Vagina (tissue), 2 donors: ENCODE measurements at places on chromosomes 6 and 20.

DNA sequence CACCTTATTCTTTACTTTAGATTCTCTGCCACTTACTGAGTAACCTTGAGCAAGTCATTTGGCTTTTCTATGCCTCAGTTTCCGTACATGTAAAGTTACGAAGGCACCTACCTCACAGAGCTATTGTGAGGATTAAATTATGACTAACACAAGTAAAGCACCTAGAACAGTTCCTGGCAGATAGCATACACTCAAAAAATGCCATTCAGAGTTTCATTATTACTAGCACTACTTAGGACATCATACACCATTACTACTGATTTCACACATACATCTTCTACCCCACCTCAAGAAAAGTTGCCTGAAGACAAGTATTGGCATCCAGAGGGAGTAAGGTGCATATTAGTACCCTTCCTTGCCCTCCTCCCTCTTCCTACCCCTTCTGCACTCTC lies 107.8 kb downstream of the OGFRL1 start:
- no peak for DNase-seq

DNA sequence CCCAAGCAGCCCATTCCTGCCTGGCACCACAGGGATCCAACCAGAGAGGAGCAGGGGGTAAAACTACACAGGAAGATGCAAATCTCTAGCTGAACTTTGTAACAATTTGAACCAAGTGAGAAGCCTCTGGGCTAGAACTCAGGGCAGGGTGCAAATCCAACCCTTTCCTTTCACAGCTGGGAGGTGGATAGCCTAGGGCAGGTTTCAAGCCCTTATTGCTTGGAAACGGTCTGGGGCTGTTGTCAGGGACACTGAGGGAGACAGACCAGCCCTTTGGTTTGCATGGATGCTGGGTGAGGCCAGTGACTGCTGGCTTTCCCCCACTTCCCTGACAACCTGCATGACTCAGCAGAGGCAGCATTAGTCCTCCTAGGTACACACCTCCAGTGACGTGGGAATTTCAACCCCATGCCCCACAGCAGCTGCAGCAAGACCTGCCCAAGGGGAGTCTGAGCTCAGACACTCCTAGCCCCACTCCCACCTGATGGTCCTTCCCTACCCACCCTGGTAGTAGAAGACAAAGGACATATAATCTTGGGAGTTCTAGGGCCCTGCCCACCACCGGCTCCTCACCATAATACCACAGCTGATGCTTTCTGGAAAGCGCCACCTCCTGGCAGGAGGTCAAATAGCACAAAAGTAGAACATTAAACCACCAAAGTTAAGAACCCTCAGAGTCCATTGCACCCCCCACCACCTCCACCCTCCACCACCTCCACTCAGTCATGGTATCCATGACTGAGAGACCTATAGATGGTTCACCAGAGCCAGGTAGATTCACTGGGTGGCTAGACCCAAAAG lies 797.7 kb upstream of the MAN1A1 start:
- no peak for DNase-seq

DNA sequence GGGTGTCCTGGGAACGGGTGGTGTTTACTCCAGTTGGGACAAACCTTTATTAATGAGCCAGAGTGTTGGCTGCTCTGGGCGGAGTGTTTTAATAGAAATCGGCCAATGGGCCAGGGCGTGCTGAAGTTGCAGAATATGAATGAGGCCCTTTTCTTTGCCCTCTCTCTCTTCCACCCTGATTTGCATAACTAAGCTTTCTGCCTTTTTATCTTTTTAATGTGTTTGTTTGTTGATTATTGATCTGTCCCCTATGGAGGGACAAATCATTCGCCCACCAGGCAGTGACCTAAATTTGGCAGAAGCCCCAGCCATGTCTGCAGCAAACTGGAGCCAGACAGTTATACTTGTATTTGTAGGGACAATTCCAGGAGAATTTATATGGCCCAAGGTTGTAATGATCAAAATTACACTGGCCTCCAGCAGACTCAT lies 420.9 kb downstream of the PREX1 start:
- DNase-seq: no peak

- no peak for DNase-seq
Observed at GRCh38 chr20:63087872-63088680, 81.3 kb upstream of the BHLHE23 start.

DNA sequence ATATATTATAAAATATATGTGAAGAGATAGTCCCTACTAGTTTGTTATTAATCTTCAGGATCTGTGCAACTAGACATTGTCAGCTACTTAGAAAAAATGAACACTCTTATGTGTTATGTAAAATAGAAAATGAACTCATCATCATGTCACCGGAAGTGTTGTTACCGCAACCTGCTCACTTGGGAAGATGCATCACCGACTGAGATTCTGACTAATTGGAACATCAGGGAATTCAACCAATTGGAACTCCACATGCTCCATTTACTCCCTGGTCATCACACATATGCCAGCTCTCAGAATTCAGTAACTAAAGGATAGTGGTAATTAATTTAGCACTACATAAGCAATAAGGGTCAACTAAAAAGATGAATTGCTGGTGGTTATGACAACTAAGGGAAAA lies 16.7 kb upstream of the B3GAT2 start:
- DNase-seq: no peak

DNA sequence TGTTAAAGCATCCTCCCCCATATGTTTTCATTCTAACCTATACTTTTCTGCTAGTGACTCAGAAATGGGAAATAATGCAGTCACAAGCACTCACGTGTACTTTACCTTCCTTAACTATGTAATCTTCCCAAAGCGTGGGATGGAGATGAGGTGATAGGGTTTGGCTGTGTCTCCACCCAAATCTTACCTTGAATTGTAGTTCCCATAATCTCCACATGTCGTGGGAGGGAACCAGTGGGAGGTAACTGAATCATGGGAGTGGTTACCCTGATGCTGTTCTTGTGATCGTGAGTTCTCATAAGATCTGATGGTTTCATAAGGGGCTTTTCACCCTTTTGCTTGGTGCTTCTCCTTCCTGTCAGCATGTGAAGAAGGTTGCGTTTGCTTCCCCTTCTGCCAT lies 35.4 kb downstream of the AGPAT4 start:
- DNase-seq: no peak

DNA sequence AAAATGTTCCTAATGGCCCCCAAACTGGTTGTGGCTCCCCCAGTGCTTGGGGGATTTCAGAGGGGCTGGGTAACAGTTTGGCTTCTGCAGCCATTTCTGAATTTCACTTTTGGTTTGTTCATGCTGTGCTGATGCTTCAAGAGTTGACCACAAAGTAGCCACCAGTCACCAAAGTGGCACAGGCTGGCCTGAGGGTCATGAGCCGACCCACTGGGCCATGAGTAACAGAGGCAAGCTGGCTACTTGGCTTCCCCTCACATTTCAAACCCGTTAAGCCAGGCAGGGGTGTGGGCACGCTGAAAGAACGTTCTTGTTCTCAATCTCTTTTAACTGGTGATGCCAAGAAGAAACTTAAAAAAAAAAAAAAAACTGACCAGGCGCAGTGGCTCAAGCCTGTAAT lies 15.1 kb upstream of the NXT1 start:
- no peak for DNase-seq
